ENCODE measurements at places on chromosomes 7 and 10. TPM values are rescaled to one million over a fixed set of nuclear protein-coding genes. Genes with fewer than 3 reads are reported as not detected.
A peak's percentile ranks its signal among the peaks of the same experiment; 100 is the strongest.

GRCh38 chr10:85666102-85666501, 700.5 kb downstream of the GRID1 start:
- DNase-seq = no peak

- no peak for DNase-seq
Measured at GRCh38 chr7:82347808-82348207, 95.8 kb downstream of the CACNA2D1 start.

DNA sequence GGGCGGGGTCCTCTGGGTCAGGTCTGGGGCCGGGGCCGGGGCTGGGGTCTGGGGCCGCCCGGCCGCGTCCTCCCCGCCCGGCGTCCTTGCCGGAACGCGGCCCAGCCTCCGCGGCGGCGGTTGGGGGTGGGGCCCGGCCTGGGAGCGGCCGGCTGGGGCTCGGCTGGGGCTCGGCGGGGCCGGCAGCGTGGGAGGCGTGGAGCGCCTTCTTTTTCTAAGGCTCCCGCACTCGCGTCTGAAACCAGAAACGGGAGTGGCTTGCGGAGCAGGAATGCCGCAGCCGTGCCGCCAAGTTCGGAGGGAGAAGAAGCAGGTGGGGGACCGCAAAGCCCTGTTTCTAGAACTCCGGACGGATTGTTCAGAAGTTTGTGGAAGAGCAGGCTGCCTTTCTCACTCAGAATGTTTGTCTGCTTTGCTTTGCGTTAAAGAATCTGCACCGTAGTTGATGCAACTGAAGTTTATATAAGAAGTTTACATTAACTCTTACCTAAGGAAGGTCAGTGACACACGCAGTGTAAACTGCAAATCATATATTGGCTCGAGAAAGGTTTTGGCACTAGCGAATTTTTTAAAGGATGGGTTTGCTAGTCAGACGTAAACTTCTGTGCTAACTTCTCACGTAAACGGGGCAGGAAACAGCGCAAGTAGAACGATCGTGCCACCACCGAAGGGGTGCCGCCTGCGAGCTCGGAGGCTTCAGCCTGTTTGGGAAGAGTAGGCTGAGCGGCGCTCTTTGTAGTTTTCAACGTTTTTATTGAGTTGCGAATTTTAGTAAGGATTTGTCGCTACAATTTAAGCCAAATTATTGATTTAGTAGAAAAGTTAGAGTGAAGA, 729 bp downstream of the DNAJB6 start:
- peak; percentile 61 for DNase-seq

DNA sequence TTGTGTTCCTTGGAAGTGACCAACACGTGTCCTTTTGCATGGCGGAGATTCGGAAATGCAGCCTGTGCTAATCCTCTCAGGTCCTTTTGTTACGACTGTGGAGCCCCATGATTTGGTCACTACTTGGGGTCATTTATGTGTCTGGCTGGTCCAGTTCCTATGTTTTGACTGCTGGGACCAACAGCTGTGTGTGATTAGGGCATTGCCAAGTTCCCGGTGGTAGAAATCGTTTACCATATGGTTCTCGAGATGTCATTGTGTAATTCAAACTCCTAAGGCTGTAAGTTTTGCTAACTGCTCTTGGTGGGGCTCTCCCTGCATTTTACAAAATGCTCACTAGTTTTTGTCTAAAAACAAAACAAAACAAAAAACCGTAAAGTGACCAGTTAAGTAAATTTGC, 62.0 kb downstream of the CCNY start:
- no peak for DNase-seq

GRCh38 chr10:126049759-126050700, 153.7 kb downstream of the FANK1 start:
- no peak for DNase-seq

DNA sequence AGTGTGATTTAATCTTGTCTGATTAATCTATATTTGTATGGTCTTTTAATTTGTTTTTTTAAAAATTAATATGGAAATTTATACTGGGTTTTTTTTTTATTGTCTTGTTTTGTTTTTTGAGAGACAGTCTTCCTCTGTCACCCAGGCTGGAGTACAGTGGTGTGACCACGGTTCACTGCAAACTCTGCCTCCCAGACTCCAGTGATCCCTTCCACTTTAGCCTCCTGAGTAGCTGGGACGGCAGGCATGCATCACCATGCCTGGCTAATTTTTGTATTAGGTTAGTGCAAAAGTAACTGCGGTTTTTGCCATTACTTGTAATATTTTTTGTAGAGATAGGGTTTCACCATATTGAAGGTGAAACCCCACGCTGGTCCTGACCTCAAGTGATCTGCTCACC, 73.1 kb downstream of the TET1 start:
- no peak for DNase-seq

DNA sequence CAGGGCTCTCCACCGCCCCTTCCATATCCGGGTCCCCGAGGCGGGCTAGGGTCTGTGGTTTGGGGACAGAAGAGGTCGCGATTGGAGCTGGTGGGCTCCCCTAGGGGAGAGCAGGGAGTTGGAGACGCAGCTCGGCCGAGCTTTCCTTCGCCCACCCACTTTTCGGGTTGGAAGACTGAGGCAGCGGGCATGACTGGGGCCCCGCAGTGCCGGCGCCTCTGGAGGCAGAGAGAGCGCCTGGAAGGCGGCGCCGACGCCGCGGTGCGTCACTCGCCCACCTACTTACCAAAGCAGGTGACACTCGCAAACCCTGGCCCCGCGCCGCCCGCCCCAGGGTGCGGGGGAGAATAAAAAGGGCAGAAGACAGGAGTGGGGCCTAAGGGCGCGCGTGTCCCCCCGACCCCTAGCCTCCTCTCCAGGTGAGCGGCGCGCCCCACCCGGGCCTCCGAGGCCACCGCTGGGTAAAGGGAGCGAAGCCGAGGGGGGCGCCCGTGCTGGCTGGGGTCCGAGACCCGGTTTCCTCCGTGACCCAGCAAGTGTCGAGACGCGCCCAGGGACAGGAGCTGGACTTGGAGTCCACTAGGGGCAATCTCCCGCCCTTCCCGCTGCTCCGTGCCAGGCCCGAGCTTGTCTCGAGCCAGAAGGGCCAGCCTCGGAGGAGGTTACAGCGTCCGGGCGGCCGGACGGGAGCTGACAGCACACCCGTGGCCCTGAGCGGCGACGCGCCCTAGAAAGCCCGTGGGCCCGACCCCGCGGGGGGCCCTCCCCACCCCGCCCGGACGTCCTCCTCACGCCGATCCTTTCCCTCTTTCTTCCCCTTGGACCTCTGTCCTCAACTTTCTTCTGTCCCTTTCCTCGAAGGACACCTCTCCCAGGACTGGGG, 34.4 kb upstream of the GRID1 start:
- peak; percentile 63 for DNase-seq

GRCh38 chr10:7338469-7338868, 72.4 kb downstream of the SFMBT2 start:
- no peak for DNase-seq

GRCh38 chr10:3324612-3325038, 152.0 kb upstream of the PITRM1 start:
- no peak for DNase-seq

DNA sequence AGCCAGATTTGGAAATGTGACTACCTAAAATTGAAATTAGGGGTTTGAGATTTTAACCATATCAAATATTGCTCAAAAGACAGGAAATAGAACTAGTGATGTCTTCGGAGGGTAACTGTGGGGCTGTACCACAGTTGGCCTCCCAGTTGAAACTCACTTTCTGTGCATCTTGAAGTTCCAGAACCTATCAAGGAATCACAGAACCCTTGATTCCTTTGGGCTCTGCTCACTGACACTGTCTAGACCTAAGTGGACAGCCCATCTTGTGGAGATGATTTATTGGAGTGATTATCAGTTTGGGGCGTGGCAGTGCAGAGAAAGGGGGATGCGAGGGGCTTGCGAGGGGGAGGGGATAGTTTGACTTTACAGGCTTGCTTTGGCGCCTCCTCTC, 134.2 kb upstream of the GJD4 start:
- DNase-seq = no peak

- no peak for DNase-seq
Measured at GRCh38 chr7:15042285-15043065, 139.9 kb upstream of the DGKB start.

DNA sequence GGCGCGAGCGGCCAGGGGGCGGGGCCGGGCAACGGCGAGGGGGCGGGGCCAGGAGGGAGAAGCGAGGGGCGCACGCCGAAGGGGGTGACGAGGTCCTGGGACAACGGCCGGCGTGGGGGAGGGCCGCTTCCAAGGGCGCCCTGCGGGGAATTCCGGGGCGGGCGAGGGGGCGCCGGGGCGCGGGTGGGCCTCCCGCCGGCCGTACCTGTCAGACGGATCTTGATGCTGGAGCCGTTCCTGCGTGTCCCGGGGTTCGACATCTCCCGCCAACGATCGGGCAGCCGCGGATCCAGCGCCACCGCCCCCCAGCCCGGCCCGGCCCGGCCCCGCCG, 421 bp downstream of the SMURF1 start:
- DNase-seq = no peak

DNA sequence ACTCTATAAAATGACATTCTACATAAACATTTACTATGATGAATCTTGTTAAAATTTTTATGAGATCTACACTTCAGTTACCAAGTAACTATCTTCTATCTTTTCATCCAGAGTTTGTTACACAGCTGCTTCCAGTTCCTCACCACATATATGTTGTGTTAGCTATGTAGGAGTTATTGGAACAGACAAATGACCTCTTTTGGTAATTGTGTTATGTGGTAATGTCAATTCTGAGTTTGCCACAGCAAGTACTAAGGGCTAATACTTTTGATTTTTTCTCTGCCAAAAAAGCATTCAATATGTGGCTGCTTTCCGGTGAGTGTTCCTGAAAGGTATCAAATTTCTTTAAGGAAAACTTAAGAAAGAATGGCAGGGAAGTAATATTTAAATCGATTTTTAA, 573.9 kb upstream of the PCDH15 start:
- DNase-seq = no peak

DNA sequence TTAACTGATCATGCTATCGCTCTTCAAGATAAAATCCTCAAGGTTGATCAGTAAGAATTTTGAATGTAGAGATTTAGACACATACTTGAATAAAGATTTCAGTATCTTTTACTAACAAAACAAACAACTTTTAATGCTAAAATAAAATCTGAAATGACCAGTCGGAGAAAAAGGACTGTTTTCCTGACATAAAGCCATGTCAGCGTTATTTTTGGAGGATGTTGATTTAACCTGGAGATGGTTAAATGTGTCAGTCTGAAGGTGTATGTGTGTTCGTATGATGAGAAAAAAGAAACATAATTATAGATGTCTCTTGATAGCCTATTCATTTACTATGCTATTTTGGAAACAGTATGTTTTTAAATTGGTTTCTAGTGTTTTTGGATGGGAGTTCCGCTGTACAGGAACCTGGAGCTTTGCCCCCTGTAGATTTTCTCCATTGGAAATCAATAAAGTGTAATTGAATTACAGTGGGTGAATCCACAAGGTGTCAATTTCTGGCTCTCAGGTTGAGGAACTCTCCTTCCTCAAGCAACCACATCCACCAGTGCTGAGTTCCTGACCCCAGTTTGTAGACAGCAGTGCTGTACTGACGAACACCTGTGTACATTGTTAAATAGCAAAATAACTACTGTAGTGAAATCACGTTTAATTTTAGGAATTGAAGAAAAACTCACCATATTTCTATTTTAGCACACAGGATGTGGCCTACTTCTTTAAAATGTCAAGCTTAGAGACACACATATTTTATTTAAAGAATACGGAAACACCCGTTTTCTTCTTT, 670.1 kb downstream of the MAGI2 start:
- no peak for DNase-seq

DNA sequence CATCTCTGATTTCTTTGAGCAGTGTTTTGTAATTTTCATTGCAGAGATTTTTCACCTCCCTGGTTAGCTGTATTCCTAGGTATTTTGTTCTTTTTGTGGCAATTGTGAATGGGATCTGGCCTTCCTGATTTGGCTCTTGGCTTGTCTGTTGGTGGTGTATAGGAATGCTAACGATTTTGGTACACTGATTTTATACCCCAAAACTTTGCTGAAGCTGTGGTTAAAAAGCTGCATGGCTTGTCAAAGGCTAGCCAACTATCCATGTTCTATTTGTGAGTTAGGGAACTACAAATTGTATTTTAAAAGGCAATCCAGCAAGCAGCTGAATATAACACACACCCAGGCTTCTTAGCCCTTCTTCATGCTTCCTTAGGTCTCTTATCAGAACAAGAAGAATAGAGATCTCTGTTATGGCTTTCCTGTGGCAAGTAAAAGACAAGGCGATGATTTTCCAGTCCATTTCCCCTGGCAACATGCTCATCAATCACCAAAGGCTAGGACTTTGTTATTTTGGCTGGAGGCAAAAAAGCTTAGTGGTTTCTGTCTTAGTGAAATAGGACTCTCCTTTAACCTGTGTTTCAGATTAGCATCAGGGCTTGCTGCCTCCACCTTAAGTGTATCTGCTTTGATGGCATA, 77.5 kb downstream of the CDK6 start:
- DNase-seq = no peak

- no peak for DNase-seq
Measured at GRCh38 chr7:149449897-149450296, 11.0 kb downstream of the ZNF777 start.

DNA sequence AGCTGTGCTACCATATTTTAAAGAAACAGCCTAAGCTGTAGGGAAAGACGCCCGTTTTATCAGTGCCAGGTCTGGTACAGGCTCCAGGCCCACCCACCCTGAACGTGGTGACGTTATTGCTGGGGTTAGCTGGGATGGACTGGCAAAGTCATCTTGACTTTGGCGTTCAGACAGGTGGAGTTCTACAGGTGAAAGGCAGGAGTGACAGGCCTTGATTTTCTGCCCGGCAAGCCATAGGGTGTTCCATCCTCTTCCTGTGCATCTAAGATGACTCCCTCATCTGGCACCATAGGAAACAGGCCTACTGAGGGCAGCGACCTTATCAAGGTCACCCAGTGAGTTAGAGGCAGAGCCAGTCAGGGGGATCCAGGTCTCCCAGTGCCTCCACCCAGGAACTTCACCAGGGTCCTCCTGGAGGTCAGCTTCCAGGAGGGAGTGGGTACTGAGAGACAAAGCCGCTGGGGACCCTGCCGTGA, 41.6 kb downstream of the HK1 start:
- no peak for DNase-seq

DNA sequence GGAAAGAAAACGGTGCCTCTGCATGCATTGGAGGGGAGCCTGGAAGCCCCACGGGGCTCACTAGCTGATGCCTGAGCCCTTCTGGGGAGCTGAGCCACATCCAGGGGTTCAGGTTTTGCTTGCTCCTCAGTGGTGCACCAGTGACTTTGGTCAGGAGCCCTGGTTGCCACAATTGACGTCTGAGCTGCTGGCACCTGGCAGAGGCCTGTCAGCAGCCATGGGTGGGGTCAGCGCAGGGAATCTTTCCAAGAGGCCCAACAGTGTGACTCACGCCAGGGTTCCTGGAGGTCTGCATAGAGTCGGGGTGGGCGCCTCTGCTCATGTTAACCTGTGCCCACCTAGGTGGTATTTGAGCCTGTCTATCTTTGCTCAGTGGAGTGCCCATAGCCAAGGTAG, 138.7 kb downstream of the NEURL1 start:
- DNase-seq = no peak

- no peak for DNase-seq
Measured at GRCh38 chr10:126218778-126219649, 169.3 kb downstream of the ADAM12 start.

The ZNF467 gene
- not detected for total RNA-seq

The FMC1 gene
- 7.5 TPM for total RNA-seq

The OR6B1 gene
- not detected for total RNA-seq

The PNLIP gene
- total RNA-seq = not detected

The BNIP3 gene
- total RNA-seq = 93.3 TPM

The MYOF gene
- 33.2 TPM for total RNA-seq

The CCL24 gene
- not detected for total RNA-seq

All from activated T-helper 2 cell treated with anti-CD3 and anti-CD28 coated beads, Interferon-gamma antibody, Interleukin-2, Interleukin-4, amounts not matched to agents 10 μg/mL and 5 μg/mL and 100 μg/mL, durations not matched to agents 14 hours and 24 hours and 36 hours (primary cell).